AG04449 (cell line): ENCODE measurements at places on chromosomes 11 and 22.

DNA sequence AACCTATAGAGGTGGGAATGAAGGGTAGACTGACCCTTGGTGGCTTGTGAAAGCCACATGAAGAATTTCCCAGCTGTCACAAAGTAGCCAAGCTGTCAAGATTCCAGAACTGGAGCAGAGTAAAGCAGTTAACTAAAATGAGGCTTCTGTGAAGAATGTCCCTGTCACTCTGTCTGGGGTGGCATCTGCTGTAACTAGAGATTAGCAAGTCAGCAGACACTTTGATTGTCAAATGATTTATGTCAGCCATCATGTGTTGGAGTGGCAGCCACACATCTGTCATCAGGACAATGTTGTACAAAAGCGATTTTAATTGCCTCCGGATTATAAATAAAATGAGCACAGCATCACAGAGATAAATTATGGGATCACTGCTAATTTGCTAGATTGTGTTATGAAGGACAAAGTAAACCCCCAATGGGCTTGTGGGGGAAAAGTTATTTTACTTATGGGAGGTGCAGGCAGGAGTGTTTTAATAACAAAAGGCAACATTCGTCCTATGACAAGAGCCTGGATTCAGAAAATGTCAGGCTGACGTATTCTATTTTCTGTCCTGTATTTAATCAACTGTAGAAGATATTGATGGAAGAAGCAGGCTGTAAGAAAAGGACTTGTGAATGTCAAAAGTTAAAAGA lies 270.9 kb downstream of the FAM181B start:
- DNase-seq: no peak

DNA sequence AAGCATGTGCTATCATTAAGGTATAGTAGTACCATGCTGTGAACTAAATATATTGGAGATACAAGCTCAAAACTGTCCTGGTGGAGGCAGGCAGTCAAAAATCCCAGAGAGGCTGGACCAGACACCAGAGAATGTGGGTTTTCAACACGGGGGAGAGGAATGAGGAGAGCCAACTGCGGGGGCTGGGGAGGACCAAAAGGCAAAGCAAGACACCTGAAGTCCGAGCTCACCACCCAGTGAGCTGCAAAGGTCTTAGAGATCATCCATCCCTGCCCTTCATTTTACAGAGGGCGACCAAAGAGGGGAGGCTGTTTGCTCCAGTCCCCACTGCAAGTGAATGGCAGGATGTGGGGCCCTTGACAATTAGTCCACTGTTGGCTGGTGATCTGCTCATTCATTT lies 10.0 kb downstream of the RIBC2 start:
- no peak for DNase-seq

GRCh38 chr11:127677660-127678425 lies 677.3 kb upstream of the KIRREL3 start:
- DNase-seq: no peak

- DNase-seq: no peak
These were observed 1.3 kb downstream of the GNG3 start for GRCh38 chr11:62708793-62709192.

- no peak for DNase-seq
These were observed 186.5 kb downstream of the SNX19 start for GRCh38 chr11:130729678-130730300.
